ENCODE measurements at places on chromosomes 4 and X.
A peak's percentile ranks its signal among the peaks of the same experiment; 100 is the strongest.

- DNase-seq = no peak
Measured at GRCh38 chrX:55697381-55697780, 20.2 kb upstream of the RRAGB start.

GRCh38 chr4:159287767-159288166, 184.9 kb downstream of the RAPGEF2 start:
- no peak for DNase-seq

DNA sequence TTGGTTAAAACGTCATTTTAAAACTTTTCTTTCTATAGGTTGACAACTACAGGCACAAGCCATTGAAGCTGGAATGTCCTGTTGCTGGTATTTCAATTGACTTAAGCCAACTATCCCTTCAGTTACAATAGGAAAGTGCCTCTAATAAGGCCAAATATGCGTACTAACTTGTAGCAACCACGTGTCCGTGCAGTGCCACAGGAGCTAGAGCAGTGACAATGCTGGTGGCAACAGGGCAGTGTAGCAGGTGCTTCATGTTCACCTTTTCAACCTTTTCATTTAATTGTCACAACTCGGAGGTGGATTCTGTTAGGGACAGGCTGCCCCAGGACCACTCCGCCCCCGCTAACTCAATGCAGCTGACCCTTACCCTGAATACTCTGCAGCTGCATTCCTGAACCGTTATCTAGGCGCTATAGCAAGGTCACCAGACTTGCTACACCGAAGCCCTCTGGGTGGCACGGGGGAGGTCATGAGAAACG, 37.7 kb downstream of the ERVMER34-1 start:
- DNase-seq = peak; percentile 47

GRCh38 chr4:3767570-3768288, 1.5 kb downstream of the ADRA2C start:
- DNase-seq = no peak

- no peak for DNase-seq
Measured at GRCh38 chr4:38378478-38378877, 285.5 kb upstream of the KLF3 start.

GRCh38 chr4:159098482-159099127, 4.3 kb upstream of the RAPGEF2 start:
- DNase-seq = no peak

- no peak for DNase-seq
Measured at GRCh38 chr4:61407642-61408618, 207.8 kb downstream of the ADGRL3 start.

DNA sequence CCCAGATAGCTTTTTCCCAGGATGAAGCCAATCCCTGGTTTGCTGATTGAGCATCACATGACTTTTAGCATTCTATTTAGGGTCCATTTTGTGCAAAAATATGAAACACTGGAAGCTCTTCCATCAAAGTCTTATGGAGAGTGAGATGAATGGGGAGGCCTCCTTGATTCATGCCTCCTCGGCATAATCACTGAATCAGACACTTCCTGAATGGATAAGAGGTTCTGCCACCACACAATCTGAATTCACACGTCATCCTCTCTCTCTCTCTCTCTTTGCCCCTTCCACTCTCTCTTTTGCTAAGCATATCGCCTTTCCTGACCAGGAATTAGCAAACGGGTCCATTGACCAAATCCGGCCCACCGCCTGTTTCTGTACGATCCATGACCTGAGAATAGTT, 68.7 kb downstream of the CRMP1 start:
- no peak for DNase-seq

GRCh38 chr4:31160146-31160545, 440.0 kb downstream of the PCDH7 start:
- no peak for DNase-seq

DNA sequence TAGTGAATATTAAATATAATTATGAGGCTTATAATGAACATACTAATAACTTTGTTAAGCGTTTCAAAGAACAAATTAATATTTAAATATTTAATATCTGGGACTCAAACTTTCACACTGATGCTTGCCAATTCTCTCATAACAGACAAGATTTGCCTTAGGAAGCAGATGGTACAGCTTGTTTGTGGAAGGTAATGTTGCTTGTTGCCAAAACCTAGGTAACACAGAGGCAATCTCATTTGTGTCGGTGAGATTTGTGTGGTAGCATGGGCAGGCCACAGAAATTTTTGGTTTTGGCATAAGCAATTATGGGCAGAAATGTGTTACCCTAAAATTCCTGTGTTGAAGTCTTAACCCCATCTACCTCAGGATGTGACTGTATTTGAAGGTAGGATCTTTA, 114.9 kb upstream of the AFF2 start:
- DNase-seq = no peak

GRCh38 chrX:115350711-115351381, 61.3 kb downstream of the LUZP4 start:
- DNase-seq = no peak

DNA sequence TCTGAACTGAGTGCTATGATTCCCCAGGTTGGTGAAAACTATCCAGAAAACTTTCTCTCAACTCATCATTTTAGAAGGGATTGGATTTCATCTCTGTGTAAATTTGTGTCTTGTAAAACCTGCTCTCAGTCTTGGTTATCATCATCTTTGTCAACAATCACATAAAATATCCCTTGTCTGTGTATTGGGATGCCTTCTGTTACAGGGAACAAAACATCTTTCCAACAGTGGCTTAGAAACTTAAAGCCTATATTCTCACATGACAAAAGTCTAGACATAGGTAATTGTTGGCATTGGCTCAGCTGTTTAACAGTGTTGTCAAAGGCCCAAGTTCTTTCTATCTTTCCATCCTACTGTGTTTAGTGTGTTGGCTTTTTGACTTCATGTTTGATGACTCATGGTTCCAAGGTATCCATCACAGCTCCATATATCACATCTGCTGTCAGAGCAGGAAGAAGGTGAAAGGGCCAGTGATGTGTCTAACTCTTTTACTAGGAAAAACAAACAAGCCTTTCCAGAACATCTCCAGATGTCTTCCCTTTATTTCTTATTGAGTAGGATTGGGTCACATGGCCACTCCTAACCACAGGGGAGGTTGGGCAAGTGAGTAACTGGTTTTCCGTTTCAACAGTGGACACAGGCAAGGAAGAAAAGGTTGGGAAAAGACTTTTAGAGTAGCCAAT, 65.0 kb downstream of the PHEX start:
- no peak for DNase-seq

DNA sequence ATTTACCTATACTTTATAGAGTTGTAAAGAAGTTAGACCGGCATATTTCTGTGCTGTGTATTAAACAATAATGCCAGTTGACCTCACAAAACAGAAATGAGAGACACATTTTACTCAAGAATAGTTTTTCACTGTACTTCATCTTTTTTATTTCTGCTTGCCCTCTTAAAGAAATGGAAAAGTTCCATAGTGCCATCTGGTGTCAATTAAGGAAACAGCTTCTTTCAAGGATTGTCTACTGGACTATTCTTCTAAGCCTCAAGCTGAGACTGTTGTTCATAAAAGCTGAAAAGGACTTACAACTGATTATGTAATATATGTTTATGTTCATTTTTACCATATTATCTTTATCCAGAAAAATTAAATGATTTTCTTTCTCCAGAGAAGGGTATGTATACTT, 1523.7 kb downstream of the ARAP2 start:
- peak; percentile 69 for DNase-seq

- peak; percentile 45 for DNase-seq
Measured at GRCh38 chrX:3252744-3253143, 93.7 kb downstream of the MXRA5 start.

DNA sequence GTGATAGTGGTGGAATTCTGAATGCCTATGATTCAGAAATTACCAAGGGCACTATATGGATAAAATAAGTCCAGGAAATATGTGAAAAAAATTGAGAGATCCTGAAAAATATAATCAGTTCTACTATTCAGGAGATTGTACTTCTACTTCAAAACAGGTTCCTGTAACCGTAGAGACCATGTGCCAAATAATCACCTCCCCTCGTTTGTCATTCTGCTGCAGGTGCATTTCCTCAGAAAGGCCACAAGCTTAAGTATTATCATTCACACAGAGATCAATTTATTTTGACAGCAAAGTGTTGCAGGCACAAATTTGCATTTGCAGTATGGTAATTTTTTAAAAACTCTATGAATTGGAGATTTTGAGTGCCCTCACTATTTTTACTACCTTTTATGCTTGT, 1000.0 kb downstream of the CCSER1 start:
- no peak for DNase-seq

GRCh38 chr4:8379771-8380170, 60.8 kb downstream of the ACOX3 start:
- no peak for DNase-seq

DNA sequence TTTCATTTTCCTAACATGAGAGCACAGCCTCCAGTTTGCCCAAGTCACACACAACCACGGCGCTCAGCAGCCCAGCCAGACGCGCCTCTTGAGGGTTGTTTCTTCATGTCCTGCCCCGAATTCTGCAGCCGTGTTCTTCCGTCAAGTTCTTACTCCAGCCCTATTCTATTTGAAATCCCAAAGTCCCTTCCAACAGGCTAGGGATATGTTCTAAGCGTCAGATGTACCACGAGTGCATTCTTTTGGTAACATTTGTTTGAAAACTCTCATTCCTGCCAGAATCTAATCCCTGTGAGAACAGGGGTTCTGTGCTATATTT, 23.1 kb downstream of the ACSL1 start:
- no peak for DNase-seq

DNA sequence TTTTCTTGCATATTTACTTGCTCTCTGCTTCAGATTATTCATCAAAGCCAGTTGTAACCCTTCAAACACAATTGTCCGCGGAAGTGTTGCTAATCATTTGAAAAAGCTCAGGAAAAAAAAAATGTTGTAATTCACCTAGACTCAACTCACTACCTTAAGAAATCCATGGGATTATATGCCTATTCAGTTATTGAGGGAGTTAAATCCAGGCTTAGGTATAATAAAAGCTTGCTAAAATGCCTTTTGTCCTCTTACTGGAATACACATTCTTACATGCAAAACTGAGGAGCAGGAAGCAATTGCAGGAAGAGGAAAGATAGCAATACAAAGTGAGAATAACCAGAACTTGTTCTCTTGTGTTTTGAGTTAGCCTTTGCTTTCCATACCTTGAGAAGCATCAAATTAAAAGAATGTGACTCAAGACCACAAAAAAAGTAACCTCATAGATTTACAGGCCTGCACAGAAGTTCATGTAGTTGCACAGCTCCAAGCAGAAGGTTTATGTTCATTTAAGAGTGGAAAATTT, 91.4 kb upstream of the FAM241A start:
- no peak for DNase-seq

DNA sequence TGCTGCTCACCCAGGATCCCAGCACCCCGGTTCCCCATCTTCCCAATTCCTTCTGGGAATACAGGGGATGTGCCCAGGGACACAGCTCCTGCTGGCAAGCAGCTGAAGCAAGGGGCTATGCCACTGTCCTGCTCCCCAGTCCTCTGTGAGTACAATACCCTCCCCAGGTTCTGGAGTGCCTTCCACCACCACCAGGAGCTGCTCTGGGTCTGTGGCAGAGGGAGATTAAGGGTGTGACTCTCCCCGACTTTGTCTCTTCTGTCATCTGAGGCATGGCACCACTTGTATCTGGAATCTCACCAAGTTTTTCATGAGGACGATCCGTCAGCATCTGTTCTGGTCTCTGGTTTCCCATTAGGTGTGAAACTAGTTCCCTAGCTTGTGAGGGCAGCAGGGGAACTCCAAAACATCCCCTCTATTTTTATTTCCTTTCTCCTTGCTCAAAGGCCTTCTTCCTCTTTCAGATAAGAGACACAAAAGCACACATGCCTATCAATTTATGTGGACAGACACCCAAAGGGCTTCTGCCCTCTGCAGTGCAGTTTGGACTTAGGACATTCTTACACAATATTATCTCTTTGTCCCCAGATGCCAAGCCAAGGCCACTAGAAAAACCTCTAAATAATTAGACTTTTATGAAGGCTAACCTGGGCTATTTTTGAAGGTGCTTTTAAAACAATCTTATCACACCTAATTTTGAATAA, 26.8 kb downstream of the MGST2 start:
- DNase-seq = peak; percentile 92

GRCh38 chrX:40563784-40564183, 17.0 kb upstream of the ATP6AP2 start:
- DNase-seq = no peak

DNA sequence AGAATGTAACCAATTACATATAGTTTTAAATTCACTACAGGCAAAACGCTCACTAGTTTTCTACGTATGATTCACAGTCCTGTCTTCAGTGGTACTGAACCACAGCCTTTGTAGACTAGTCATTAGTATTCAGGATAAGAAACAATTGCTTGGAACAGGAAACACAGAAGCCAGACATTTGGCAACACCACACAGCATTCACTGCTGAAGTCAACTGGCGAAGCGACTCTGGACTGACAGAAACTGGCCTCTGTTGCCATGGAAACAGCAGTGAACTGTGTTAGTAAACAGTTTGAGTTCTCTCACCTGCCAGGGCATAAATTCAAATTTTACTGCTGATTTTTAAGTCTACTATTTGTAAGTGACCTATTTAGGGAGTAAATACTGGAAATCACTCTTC, 57.6 kb downstream of the MAPK10 start:
- no peak for DNase-seq

DNA sequence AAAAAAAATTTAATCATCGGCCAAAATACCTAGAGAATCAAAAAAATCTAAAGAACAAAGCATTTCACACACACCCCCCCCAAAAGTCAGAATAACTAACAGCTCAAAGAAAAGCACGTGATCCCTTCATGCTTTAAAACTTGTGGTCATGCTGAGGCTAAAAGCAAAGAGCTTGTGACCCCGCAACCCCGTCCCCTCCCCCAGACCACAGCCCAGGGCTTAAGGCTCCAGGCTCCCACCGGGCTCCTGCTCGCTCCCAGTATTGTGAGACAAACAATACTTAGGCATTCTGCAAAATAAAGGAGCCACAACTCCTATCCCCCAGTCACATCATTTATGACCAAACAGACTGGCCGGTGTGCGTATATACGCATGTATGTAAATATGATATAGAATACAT, 62.1 kb upstream of the CCDC160 start:
- peak; percentile 0 for DNase-seq

GRCh38 chr4:37682701-37683401, 3.3 kb downstream of the RELL1 start:
- peak; percentile 29 for DNase-seq

DNA sequence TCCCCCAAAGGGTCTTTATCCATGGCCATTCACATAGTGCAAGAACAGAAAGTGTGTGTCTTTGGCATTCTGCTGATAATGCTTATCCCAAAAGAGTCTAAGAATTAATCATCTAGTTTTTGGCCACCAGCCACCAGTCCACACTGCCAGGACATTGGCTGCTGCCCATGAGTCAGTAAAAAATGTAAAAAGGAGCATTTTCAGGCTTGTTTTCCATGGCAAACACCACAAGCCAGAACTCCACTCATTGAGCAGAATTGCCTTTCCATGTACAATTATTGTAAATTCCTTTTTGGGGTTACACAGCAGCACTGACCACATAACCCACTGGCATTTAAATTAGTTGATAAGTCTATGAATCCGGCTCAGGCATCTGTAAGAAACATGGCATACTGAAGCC, 89.2 kb upstream of the PRDX4 start:
- DNase-seq = no peak

DNA sequence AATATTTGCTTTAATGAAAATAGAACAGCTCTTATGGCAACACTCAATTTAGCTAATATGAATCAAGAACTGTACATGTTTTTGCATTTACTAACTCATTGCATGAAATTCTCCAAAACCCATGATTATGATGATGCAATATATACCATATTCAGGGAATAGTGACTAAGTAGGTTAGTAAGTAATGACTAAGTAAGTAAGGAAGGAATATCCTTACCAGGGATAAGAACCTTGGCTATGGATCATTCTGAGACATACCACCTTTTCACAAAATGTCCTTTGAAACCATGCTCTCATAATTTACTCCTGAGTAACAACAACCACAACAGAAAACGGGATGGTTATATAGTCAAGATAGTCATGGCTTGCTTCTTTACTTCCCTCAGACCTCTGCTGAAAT, 1513.0 kb downstream of the STIM2 start:
- DNase-seq = no peak
